ENCODE measurements at places on chromosomes 13 and 19.

DNA sequence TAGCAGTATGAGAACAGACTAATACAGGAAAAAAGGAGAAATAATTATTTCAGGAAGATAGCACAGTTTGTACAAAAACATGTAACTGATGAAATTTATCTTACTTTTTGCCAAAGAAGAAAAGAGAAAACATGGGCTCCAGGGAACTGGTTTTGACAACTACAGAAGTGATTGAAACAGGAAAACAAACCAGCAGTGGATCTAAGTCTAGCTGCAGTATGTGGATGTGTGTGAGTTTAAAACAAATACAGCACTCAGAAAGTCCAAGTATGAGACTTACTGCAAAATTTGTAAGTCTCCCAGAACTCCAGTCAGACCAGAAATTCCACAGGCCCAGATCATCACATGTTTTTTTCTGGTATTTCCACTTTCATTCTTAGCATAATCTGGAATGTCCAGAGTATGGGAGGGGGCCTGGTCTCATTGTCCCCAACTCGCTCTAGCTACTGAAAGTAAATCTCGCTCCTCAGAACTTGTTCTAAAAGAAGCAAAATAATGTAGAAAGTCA, 259.5 kb downstream of the NHLRC3 start:
- DNase-seq: no peak

- DNase-seq: no peak
These were observed 592.0 kb upstream of the SLITRK5 start for GRCh38 chr13:87078947-87079795.

DNA sequence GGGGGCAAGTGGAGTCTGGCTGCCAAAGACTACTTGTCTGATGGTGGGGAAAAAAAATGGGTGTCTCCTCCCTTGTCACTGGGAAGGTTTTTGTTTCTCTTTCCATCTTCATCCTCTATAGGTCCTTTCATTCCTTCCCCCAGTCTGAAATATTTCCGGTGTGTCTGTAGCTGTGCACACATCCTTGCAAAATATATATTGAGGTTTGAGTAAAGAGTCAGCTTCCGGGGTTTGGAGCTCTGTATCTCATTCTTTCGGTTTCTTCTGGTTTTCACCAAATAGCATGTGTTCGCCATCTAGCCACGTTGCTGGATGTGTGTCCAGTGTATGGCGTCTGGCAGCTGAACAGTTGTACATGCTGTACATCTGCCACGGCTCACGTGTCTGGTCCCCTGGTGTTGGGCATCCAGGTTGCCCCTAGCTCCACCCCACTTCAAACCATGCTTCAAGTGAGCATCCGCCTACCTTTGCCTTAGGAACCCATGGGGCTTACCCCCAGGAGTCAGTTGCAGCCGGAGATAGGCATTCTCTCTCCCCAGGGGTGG, 142.2 kb downstream of the SIPA1L3 start:
- no peak for DNase-seq

DNA sequence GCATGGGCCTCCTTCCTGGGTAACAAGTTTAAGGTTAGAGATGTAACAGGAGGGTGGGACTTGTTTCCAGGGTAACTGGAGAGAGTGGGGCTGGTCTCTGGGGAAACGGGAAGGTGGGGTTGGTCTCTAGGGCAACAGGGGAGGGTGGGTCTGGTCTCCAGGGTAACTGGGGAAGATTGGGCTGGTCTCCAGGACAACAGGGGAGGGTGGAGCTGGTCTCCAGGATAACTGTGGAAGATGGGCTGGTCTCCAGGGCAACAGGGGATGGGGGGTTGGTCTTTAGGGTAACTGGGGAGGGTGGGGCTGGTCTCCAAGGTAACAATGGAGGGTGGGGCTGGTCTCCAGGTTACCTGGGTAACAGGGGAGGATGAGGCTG, 36.5 kb downstream of the SPTBN4 start:
- peak; percentile 38 for DNase-seq

DNA sequence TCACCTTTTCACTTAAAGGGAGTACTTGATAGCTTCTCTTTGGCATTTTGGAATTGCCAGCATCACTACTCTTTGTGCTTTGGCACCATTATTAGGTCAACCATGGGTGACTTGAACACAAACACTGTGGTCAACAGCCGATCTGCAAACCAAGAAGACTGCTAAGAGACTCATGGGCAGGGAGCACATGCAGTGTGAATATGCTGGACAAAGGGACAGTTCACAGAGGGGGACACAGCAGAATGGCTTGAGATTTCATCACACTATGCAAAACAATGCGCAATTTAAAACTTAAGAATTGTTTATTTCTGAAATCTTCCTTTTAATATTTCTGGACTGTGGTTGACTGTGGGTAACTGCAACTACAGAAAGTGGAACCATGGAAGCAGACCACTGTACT, 64.4 kb downstream of the LMO7 start:
- no peak for DNase-seq

- no peak for DNase-seq
These were observed 44.6 kb downstream of the DPY19L3 start for GRCh38 chr19:32450217-32450616.

- no peak for DNase-seq
These were observed 4.7 kb upstream of the SIGLEC14 start for GRCh38 chr19:51651216-51651846.
